Foreskin keratinocyte (primary cell): ENCODE measurements at places on chromosomes 11 and 22. TPM values are rescaled to one million over a fixed set of nuclear protein-coding genes. Genes with fewer than 3 reads are reported as not detected.

DNA sequence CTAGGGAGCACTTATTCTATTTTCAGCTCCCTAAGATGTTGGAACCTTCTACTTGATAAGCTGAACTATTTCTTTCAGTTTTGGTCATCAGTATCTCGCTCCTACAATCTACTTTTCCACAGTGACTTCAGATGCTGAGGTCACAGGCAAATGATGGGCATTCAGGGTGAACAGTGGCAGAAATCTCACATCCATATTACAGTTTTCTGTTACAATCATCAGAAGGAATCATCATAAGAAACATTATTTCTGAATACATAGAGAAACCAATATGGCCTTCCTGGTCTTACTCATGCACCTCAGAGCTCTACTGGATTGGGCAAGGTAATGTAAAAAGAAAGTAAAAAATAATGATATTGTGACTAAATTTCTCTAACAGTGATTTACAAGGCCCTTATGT, 39.4 kb upstream of the DDI1 start:
- no peak for DNase-seq

DNA sequence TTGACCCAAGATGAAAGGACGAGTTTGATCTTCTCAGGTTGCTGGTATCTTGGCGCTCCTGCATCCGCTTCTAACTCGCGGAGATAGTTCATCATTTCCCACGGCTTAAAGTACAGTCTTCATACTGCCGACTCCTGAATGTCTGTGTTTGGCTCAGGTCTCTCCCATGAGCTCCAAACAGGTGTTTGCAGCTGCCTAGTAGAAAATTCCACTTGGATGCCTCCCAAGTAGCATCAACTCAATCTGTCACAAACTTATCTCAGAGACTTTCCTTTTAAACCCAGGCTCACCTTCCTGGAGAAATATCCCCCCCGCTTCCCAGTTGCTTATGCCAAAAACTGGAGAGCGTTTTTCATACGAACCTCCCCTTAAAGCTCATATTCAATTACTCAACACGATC, 986.5 kb downstream of the TBC1D22A start:
- DNase-seq: no peak

DNA sequence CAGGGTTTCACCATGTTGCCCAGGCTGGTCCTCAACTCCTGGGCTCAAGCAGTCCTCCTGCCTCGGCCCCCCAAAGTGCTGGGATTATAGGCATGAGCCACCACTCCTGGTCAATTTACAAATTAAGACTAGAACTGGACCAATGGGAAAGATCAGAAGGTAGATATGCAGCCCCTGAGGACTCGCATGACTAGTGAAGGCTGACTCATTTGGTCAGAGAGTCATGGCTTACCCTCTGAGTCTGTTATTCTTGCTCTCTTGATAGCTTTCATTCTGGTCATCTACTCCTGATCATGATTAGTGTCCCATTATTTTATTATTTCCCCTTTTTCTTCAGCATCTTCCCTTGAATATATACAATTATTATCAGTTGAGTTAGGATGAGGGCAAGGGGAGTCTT, 2.7 kb upstream of the LDHAL6A start:
- DNase-seq: peak; percentile 43

DNA sequence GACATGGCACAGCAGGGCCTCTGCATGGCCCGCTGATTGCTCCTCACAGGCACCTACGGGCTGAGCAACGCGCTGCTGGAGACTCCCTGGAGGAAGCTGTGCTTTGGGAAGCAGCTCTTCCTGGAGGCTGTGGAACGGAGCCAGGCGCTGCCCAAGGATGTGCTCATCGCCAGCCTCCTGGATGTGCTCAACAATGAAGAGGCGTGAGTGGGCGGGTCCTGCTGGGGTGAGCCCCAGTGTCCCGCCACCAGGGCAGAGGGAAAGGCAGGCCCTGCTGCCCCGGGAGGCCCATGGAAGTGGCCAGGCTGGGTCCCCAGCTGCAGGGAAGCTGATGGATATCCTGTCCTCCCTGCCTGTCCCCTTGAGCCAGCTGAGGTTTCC, 18.6 kb upstream of the DGCR8 start:
- DNase-seq: peak; percentile 36

DNA sequence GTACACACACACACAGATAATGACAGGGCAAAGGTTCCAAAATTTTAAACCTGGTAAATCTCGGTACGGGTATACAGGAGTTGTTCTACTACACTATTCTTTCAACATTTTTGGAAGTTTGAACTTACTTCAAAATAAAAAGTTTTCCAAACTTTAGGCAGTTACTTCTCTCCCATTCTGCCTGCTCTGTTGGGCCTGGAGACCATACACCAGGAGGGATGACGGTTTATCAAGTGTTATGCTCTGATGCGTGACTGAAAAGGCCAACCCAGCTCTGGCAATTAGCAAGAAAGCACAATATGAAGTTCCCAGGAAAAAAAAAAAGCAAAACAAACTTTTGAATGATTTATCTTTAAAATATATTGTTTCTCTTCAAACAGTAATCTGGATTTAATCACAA, 969 bp downstream of the SERPIND1 start:
- DNase-seq: no peak

GRCh38 chr11:67289651-67290479, 762 bp downstream of the ANKRD13D start:
- DNase-seq: no peak

DNA sequence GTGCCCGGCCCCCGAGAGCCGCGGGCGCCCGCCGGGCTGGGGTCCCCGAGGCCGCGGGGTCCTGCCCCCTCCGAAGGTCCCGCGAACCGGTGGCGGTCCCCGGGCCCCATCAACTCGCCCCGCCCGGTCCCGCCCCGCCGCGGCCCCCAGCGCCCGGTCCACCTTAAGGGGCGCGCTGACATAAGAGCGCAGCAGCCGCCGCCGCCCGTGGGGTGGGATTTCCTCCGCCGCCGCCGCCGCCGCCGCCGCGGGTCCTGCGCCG, at the start of gene ZDHHC8:
ZDHHC8 (plus strand) TSS at position 208 of the 262 bp plus-strand sequence. CDS start 144 bp downstream, outside the sequence.
- DNase-seq: no peak

GRCh38 chr11:109075976-109076375, 346.0 kb upstream of the C11orf87 start:
- no peak for DNase-seq

- peak; percentile 68 for DNase-seq
Observed at GRCh38 chr11:95344932-95345642, 114.1 kb upstream of the SESN3 start.

DNA sequence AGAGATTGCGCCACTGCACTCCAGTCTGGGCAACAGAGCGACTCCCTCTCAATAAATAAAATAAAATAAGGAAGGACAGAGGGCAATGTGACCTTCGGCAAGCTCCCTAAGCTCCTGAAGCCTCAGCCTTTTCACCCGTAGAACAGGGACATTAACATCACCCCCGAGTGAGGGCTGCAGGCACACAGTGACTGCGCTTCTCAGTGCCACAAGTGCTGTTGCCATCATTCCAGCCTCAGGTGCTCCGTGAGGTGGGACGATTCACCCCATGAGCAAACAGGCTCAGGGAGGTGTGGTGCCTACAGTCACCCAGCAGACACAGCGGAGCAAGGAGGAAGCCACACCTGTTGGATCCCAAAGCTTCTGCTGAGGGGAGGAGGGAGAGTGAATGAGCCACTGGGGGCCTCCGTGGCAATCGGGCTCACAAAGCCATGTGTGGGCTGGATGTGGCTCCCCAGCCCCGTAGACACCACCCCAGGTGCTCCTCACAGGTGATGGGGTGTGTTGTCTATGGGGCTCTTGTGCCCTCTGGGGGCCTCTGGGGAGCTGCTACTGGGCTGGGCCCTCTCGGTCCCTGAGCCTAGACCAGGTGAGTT, 9.1 kb upstream of the TCF20 start:
- DNase-seq: no peak

- DNase-seq: peak; percentile 39
Observed at GRCh38 chr11:69807106-69807815, 12.0 kb downstream of the FGF3 start.

DNA sequence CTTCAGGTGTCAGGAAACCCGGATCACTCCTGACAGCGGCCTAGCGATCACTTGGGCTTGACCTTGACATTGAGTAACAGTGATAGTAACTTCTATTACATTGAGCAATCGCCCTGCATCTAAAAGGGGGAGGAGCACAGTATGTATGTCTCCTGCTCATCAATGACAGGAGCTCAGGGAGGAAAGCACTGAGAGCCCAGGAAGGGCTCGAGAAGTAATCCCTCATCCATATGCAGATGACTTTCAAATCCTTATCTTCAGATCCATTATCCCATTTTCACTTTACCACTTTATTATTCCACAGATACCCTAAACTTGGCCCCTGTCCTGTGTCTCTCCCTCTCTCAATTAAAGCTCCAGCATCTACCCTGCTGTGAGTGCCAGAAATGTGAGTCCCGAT, 47.8 kb downstream of the ABTB2 start:
- DNase-seq: no peak

- DNase-seq: peak; percentile 44
Observed at GRCh38 chr11:121596195-121597155, 143.7 kb upstream of the SORL1-AS1 start.

GRCh38 chr22:25160120-25160996, 39.3 kb upstream of the CRYBB3 start:
- no peak for DNase-seq

DNA sequence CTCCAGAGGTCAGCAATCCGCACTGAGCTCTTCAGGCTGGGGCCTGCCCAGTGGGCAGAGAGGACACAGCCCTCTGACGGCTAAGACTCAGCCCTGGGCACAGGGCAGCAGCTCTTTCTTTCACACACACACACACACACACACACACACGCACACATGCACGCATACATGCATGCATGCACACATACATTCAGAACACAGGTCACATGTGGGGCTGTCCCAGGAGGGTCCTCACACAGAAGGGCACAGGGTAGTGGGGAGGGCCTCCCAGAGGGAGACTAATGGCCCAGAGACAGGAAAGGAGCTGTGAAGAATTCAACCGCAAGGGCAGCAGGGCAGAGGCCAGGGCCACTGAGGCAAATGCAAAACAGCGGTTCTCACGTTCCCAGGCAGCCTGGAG, 20.3 kb upstream of the XKR3 start:
- no peak for DNase-seq

- no peak for DNase-seq
Observed at GRCh38 chr11:62910141-62910882, 10.9 kb downstream of the CHRM1 start.

GRCh38 chr11:104001561-104002056, 34.8 kb upstream of the DDI1 start:
- DNase-seq: no peak

DNA sequence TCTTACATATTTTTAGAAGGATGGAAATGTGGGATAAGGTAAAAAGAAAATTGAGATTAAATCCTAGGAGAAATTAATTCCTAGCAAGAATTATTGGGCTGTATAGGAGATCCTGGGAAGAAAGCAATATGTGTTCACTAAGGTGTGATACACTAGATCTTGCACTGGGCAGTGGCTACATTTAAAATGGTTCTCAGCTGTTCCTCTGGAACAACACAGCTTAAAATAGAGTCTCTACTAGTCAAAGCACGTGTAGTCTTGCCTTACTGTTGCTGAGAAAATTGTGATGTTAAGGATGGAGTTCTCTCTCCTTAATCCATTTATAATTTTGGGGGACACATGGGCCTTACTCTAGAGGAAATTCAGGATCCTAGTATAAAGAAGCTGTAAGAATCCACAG, 54.9 kb downstream of the EXT2 start:
- DNase-seq: no peak

DNA sequence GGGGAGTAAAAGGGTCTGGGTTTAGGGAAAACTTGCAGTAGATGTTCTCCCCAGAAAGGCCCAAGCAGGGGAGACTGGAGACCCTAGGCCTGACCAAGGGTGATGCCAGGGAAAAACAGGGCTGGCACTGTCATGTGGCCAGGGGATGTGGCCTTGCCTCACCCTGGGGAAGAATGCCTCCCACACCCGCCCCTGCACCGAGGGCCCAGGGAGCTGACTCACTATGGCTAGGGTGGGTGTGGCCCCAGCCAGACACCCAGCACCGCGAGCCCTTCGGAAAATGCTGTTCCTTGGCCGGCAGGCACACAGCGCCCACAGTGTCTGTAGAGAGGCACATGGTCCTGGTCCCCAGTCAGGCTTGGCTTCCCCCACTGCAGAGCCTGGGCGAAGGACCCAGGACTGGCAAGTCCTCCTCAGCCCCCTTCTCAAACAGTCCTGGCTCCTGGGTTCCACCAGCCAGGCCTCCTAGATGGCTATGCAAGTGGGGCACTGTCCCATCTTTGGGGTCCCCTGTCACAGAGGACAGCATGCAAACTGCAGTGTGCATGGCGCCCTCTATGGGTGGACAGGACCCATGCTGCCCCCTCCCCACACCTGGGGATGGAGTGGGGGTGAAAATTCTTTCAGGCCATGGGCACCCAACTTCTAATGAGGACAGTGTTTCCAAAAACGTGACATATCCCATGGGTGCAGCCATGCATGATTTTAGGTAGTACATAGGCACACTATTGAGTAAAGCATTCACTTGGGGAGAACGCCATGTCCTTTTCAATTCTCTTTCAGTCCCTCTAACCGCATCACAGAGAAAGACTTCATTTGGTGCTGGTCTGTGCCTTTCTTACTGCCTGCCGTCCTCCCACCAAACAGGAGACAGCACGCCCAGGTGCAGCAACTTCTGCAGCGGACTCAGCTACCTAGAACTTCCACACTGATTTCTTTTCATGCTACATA, 15.2 kb downstream of the TMPRSS5 start:
- peak; percentile 58 for DNase-seq

DNA sequence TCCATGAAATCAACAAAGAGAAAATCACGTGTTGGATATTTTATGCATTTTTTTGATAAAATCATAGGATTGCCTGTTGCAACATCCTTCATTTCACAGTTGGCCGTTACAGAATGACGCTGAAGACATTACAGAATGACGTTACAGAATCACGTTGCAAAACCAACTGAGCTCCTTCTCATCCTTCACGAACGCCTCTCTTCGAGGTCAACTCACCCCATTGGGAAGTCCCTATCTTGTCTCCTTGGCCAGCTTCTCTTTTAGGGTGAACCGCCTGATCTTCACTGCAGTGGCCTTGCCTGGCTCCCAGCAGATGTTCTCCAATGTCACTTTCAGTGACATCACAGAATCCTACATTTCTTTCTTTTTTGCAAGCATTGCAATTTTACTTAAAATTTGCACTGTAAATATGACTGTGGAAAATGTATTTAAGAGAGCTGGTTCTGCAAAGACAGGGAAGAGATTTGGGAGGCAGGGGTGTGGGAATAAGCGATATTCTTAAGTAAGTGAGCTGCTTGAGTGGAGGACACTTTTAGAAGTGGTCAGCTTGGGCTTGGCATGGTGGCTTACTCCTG, 5.1 kb downstream of the KRTAP5-7 start:
- no peak for DNase-seq

- peak; percentile 61 for DNase-seq
Observed at GRCh38 chr11:7186190-7186589, 65.5 kb upstream of the SYT9 start.

- peak; percentile 34 for DNase-seq
Observed at GRCh38 chr11:38384568-38384967, 1786.5 kb upstream of the RAG2 start.

- no peak for DNase-seq
Observed at GRCh38 chr11:45653277-45653676, 12.1 kb downstream of the CHST1 start.

DRD4 gene
- 0.10 TPM in 1 of 2 replicates, not detected in the other for polyA plus RNA-seq

TCN2 gene
- 1.6 and 1.9 TPM in 2 replicates for polyA plus RNA-seq

NOX4 gene
- 0.03 and 0.12 TPM in 2 replicates for polyA plus RNA-seq

HTR3B gene
- polyA plus RNA-seq: not detected in 2 replicates

CHRDL2 gene
- not detected in 2 replicates for polyA plus RNA-seq

EEF1G gene
- 1,795 and 1,871 TPM in 2 replicates for polyA plus RNA-seq

OR4D5 gene
- polyA plus RNA-seq: not detected in 2 replicates

LRRC10B gene
- polyA plus RNA-seq: 0.02 and 0.06 TPM in 2 replicates

BTG4 gene
- polyA plus RNA-seq: 0.10 TPM in 1 of 2 replicates, not detected in the other
